Hepatic stellate cell (primary cell): ENCODE measurements at places on chromosomes 12 and 14.

DNA sequence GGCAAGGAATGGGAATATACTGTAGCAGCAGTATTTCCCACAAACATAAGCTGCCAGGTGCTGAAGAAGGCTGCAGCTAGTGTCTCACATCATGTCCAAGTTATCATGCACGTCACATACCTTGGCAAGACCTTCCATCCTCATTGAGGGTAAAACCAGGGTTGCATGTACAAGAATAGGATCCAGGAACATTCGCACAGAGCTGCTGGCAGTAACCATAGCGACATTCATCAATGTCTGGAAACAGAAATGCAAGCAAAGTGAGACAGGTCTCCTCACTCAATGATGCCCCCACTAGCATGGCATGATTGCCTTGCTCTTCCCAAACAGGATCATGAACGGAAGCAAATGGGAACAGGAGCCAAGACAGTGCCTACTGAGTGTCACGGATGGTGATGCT is 23.8 kb upstream of the TC2N start:
- no peak for DNase-seq

DNA sequence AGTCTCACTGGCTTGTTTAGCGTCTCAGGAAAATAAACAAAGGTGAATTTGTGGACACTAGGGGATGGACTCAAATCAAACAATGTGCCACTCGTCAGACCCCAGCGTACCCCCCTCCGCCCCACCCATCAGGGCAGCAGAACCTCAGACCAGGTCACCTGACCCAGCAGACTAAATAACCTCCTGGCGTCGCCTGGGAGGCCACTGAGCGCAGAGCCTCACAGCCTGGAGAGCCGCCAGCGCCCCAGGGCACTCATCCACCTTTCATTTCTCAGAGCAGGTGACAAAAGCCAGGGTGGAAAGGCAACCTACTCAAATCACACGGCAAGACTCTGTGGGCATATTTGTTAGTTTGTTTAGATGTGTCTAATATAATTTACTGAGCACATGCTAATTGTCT is 100.9 kb downstream of the DICER1 start:
- no peak for DNase-seq

DNA sequence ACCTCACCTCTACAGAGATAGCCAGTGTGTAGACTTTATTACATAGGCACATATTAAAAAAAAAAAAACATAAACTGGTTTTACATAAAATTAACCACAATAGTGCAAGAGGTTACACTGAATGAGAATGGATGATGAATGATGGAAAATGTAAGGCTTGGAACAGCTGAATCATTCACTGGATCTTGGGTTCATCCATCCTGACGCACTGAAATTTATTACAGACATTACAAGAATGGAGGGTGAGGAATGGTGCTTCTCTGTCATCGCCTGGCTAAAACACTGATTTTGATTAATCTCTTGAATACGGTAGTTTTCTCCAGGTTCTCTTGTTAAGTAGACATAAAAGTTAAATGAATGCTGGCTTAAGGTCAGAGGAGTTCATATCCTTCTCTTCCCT is 40.0 kb upstream of the GTF2A1 start:
- no peak for DNase-seq

- no peak for DNase-seq
Observed at GRCh38 chr12:101784376-101784775, 45.1 kb upstream of the SYCP3 start.

- DNase-seq, result peak; percentile 52
Observed at GRCh38 chr12:55933799-55934742, 3.1 kb downstream of the DGKA start.

DNA sequence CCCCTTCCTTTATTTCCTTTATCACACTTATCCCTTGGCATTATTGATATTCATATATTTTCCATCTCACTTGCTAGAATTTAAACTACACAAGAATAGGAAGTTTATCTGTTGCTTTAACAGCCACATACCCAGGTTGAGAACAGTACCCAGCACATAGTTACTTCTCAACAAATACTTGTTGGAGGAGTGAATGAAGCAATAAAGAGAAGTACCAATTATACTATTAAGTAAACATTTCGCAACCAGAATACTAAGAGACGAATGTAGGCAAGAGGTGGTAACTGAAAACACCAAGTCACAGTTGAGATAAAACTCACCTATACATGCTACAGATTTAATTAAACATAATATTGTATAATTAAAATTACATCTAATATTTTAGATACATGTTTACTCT is 110.9 kb downstream of the FSCB start:
- no peak for DNase-seq

DNA sequence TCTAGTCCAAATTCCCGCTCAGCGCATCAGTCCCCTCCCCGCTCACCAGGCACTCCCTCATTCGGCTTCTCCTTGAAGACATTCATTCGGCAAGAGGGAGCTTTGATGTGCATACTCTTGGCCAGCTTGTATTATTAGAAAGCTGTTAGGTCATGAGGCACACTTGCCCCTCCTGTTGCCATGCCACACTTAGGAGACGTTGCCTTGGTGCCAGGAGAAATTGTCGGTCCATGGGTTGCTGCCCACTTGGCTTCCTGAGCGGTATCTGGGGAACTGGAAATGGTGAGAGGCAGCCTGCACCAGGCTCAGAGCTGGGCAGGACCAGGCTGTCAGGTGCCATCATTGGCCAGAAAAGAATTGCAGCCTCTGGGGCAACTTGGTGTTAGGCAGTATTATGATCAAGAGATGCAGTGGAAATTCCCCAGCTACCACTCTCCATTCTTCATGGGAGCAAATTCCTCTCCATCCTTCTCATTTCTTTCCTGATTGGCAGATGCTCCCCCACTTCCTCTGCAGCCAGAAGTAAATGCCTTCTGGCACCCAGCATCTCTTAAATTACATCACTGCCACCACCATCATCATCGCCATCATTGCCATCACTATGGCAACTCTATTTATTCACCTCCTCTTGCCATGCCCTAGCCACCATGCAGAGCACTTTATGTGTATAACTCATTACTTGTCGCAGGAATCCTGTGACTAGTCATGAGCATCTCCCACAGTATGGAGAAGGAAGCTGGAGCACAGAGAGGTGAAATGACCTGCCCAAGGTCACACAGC is 12.4 kb downstream of the CABP1 start:
- DNase-seq, result no peak

DNA sequence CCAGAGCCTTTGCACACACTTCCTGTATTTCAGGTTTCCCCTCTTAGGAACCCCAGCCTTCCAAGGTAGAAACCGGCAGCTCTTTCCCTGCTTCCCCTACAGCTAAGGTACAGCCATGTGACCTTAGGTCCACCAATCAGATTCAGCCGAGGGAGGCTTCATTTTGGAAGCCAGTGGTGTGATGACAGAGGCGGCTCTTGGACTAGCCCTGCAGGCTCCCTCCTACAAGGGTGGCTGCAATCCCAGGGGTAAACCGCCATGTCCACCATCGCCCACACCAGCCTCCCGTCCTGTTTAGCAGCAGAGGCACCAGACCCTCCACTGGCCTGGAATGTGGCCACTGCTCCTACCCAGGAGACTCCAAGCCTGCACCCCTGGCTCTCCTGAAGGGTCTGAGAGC is 65.6 kb downstream of the SERPINA3 start:
- no peak for DNase-seq

GRCh38 chr12:105574056-105574715 is 243.7 kb downstream of the C12orf75 start:
- DNase-seq, result no peak

GRCh38 chr14:102939820-102940561 is 17.5 kb downstream of the AMN start:
- DNase-seq, result no peak

DNA sequence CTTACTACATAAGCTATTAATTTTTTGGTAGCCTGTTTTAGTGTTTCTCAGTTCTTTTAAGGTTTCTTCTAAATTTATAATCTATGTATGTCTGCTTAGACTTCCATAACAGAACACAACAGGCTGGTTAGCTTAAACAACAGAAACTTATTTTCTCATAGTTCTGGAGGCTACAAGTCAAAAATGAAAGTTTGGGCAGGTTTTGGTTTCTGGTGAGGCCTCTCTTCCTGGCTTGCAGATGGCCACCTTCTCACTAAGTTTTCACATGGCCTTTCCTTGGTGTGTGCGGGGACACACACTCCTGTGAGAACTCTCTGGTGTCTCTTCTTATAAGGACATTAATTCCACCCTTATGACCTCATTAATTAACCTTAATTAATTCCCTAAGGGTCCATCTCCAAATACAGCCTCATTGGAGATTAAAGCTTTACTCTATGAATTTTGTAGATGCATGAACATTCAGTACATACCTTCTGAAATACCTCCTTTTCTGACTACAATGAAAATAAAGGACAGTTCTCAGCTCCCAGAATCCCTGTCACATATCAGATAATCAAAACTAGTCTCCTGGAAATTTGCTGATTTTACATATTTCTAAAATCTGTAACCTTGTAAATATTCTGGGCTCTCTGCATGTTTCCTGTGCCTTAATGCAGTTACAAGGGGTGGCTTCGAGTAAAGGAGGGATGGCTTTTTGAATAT is 23.2 kb upstream of the BMAL2 start:
- DNase-seq, result no peak

GRCh38 chr14:23800811-23801210 is 152.8 kb upstream of the DHRS4 start:
- no peak for DNase-seq

GRCh38 chr12:50251619-50252252 is 31.6 kb downstream of the LIMA1 start:
- DNase-seq, result no peak

- DNase-seq, result peak; percentile 61
Observed at GRCh38 chr12:128076188-128076587, 190.8 kb upstream of the TMEM132C start.

DNA sequence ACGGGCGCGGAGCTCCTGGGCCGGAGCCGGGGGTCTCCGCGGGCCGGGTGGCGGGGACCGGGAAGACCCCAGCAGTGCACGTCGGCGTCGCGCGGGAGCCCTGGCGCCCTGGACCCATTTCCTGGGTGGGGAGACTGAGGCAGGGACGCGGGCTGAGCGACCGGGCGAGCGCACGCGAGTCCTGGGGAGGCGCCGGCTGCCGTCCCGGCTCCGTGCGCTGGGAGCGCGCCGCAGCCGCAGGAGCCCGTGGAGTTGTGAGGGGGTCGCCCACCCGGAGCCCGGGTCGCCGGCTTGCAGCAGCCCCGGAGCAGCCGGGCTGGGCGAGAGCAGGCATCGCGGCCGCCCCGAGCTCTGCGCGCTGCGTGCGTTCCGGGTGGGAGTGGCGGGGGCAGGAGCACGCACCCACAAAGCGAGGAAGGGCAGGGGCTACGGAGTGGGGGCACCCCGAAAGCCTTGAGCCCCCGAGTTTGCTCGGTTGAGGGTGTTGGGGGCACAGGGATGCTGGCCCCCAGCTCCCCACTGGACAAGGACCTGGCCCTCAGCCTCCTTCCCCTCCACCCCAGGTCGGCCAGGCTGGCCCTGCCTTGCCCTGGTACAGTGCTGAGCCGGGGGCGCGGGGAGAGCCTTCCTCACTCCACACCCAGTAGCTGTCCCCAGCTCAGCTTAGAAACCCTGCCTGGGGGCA is 620 bp downstream of the MMP17 start:
- DNase-seq, result peak; percentile 50

GRCh38 chr12:116284396-116284795 is 6.9 kb upstream of the MED13L start:
- no peak for DNase-seq

- DNase-seq, result no peak
Observed at GRCh38 chr12:52313461-52313860, 7.7 kb downstream of the KRT83 start.

GRCh38 chr14:81269100-81269978 is 48.6 kb upstream of the GTF2A1 start:
- peak; percentile 60 for DNase-seq

DNA sequence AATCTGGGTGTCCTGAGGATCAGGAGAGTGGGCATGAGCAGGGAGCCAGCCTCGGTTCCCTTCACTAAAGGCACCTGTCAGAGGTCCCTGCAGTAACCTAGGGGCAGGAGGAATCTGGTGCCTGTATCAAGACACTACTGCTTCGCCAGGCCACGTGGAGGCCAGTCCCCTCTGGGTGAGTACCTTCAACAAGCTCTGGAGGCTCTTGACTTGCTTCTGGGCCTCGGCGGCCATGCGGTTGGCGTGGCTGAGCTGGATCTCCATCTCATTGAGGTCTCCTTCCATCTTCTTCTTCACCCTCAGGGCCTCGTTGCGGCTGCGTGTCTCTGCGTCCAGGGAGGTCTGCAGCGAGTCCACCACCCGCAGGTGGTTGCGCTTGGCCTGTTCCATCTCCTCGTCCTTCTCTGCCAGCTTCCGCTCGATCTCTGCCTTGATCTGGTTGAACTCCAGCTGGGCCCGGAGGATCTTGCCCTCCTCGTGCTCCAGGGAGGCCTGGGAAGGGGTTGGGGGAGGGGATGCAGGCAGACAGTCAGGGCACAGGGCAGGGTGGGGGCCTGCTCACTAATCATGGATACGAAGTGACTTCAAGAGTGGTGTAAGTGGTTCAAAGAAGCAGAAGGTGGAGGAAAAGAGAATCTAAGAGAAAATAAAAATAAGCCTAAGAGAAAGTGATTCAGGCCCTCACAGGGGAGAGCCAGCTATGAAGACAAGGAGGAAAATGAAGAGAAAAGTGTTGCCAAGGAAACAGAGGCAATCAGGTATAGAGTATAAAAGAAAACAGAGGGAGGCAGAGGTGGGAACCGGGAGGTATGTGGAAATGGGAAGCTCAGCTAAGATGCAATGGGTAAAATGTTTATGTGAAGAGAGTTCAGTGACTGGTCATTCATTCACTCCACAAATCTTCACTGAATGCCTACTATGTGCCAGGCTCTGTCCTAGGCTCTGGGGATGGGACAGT is 8.0 kb upstream of the MYH6 start:
- DNase-seq, result no peak

- DNase-seq, result no peak
Observed at GRCh38 chr12:116879509-116880212, 1.6 kb downstream of the HRK start.

DNA sequence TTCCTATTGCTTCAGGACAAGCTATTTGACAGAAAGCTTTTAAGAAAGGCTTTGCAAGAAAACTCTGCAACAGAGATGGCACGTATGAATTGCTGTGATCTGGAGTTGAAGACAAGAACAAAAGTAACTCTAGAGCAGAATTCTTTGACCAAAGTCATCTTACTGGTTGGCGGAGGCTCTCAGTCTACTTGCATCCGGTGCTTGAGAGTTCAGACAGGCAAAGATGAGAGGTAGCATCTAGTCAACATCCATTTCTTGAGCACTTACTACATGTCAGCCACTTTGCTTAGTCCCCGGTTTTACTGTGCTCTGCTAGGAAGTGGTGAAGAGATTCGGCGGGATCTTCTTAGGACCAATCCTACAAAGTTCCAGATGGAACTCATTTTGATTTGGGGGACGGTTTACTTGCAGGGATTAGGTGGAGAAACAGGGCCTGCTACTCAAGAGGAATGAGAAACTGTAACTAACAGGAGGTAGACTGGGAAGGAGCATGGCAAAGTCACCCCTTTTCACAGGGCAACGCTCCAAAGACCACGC is 404 bp upstream of the CCDC91 start:
- no peak for DNase-seq
